NCI-H1092 (cell line): ENCODE measurements at places on chromosomes 2 and 18.

DNA sequence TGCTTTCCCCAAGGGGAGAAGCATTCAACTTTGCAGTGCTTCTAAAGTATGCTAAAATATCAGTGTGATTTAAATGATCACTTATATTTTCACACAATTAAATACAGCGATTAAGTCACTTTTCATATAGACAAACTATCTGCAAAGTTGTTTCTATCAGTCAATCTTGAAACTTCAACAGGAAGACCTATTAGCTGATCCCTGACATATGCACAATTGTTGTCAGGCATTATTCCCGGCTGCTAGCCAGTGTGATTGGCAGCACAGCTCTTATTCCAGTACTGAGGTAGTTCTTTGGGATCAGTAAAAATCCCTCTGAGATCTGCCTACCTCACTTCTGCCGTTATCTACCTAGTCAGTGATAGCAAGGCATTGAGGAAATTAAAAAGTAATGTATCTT is 629.5 kb downstream of the NR4A2 start:
- no peak for DNase-seq

DNA sequence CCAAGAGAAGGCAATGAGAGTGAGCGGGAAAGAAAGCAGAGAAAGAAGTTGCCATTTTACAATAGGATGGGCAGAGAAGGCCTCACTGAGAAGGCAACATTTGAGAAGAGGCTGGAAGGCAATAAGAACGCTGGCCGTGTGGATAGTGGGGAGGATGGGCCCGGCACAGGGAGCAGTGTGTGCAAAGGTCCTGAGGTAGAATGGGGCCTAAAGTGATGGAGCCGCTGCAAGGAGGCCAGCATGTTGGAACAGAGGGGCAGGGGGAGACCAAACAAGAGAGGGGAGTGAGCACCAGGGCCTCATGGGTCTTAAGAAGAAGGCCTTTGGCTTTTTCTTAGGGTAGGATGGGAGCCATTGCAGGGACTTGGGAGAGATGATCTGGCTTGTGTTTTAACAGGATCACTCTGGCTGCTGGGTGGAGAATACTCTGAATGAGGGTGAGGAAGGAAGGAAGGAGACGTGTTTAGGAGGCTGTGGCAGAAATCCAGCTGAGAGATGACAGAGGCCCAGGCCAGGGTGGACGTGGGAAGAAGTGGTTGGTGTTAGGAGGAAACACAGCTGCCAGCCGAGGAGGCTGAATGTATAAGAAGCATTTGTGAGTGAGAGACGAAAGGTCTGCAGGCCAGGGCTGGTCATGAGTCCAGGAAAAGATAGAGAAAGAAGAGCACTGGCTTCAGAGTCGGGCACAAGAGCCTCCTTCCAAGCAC is 159.8 kb downstream of the KLHL29 start:
- DNase-seq = no peak

- DNase-seq = no peak
These were observed 10.1 kb downstream of the PTPN18 start for GRCh38 chr2:130365963-130366362.

- no peak for DNase-seq
These were observed 289.3 kb downstream of the FSIP2 start for GRCh38 chr2:186027922-186028321.

GRCh38 chr2:22867973-22868372 is 517.0 kb upstream of the KLHL29 start:
- no peak for DNase-seq

- no peak for DNase-seq
These were observed 50.3 kb downstream of the SMAD7 start for GRCh38 chr18:48900469-48900868.

- no peak for DNase-seq
These were observed 9.8 kb downstream of the SNORC start for GRCh38 chr2:232879618-232880494.

DNA sequence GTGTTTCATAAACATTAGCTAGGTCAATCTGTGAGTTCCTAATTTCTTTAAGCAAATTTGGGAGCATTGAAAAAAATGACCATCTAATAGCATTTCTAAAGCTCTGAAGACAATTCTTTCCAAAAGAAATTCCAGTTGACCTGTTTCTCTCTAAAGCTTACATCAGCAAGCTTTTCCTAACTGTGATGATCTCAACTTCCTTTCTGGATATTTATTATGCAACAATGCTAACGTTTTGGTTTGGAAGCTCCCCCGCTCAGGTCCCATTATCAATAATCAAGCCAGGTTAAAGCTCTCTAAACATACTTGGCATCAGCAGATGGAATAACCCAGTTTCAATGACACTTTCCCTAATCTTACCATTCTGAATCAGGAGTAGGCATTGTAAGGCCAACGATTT is 196.3 kb upstream of the TANK start:
- no peak for DNase-seq

GRCh38 chr18:72530622-72531021 is 13.5 kb downstream of the CBLN2 start:
- DNase-seq = no peak

DNA sequence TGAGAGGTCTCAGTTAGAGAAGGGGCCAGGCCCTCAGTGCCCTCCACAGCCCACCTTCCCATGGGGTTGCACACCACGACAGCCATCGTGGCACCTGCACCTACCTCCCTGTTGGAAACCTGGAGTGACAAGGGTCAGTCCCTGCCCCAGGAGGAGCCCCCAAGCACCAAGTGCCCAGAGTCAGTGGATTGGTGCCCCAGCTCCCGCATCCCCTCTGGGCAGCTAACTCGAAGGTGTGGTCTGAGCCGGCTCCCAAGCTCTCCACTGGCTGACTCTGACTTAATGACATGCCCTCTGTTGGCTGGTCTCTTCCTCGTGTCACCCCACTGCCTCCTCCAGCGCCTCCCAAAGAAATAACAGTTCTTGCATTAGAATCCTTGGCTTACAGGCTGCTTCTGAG is 116.4 kb downstream of the NDUFA10 start:
- no peak for DNase-seq

GRCh38 chr2:29974086-29974485 is 52.7 kb upstream of the ALK start:
- no peak for DNase-seq

- no peak for DNase-seq
These were observed 100.2 kb upstream of the EPAS1 start for GRCh38 chr2:46196871-46197462.

- DNase-seq = peak; percentile 35
These were observed 4.6 kb downstream of the LOXL3 start for GRCh38 chr2:74548900-74549826.

- no peak for DNase-seq
These were observed 93.1 kb downstream of the INHBB start for GRCh38 chr2:120439067-120439368.

- peak; percentile 84 for DNase-seq
These were observed 1.4 kb upstream of the MALT1 start for GRCh38 chr18:58669731-58670378.

- DNase-seq = no peak
These were observed 156.9 kb downstream of the SETBP1 start for GRCh38 chr18:44837482-44838180.

GRCh38 chr2:22276696-22277095 is 1108.3 kb upstream of the KLHL29 start:
- no peak for DNase-seq

DNA sequence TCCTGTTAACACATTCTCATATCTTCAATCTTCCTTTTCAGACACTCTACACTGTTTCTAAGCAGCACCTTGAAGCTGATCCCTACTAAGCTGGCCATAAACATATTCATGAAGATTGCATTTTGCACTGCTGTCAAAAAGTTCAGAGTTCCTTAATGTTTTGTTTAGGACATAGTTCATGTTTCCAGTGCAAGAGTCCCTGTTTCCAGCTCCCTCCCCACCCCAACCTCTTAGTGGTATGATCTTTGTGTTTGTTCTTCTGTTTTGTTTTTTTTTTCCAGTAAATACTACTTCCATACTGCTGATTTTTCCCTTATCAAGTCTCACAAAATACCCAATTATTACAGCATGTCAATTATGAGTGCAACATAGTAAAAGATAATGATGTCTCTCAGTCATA is 4.1 kb upstream of the SLC40A1 start:
- no peak for DNase-seq

- no peak for DNase-seq
These were observed 33.9 kb downstream of the MAPRE2 start for GRCh38 chr18:35075132-35075531.

GRCh38 chr2:239588451-239589269 is 187.8 kb upstream of the HDAC4 start:
- DNase-seq = no peak

- no peak for DNase-seq
These were observed 146.1 kb downstream of the SEPTIN10 start for GRCh38 chr2:109467701-109468100.

GRCh38 chr2:158034198-158034866 is 67.3 kb upstream of the UPP2 start:
- peak; percentile 16 for DNase-seq

DNA sequence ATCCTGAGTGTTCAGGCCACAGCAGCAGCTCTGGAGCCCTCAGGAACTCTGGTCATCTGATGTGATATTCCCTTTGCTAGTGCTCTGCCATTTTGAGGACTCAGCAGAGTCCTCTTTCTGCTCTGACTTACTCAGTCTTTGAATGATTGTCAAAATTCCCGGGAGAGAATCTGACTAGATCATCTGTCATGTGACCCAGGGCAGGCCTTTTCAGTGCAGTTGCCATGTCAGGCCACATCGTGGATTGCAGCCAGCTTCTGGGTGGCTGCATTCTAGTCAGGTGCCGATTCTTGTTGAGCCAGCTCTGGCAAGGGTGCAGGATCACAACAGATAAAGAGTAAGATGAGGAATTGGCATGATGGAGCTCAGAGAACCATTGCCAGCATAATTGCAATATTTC is 795.6 kb downstream of the CPS1 start:
- DNase-seq = peak; percentile 4

GRCh38 chr18:363301-364085 is 95.6 kb upstream of the THOC1 start:
- no peak for DNase-seq

DNA sequence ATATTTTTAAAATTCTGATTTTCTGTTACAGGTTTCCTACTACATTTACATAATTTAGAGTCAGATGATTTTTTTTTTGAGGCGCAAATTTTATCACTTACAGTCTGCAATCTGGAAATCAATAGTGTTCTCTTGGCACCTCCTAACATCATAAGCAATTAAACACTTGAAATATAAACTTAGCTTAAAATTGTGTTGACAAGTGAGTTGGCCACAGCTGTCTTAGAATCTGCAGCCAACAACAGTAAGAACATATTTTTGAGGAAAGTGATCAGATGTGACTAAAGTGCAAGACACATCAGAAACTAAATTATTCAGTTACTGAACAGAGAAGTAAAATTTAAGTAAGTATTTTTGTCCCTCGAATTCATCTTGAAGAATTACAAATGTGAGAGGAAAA is 726.7 kb upstream of the LRATD1 start:
- no peak for DNase-seq

GRCh38 chr2:39735648-39736047 is 43.4 kb downstream of the THUMPD2 start:
- DNase-seq = no peak

DNA sequence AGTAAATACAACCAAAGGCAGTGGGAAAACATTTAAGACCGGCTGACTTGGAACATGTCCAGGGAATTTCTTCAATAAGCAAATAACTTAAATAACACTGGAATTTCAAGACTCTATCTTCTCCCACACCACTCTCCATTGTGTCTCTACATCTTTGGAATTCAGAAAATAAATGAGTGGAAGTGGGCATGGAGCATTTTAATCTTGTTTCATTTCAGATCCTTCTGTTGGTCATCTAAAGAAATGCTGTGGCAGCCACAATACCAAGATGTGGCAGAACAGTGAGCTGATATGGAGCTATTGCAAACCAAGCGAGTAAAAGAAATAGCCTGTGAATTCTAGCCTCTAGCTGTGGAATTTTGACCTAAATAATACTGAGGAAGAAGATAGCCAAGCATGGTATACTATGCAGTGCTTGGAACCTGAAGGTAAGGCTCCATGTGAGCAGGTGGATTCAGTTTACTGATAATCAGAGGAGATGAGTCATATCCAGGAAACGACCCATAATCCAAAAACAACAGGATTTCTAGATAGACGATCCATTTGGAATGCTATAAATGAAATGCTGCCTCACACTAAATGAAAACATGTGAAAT is 157.1 kb upstream of the SCN7A start:
- DNase-seq = no peak

DNA sequence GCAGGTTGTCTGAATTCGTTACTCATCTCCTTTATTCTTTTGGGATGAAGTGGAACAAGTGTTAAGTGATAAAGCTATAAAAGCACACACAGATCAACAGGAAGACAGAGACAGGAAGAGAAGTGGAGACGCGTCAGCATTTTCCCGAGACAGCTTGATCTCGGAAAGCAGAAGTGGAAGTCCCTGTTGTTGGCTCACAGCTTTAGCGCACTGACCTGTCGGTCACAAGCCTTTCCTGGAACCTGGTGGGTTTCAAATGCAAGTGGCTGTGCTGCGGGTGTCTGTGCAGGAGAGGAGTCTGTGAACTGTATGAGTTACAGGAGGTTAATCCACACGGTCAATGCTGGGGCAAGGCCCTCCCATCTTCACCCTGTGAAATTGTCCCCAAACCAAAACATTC is 116.6 kb upstream of the PELI1 start:
- no peak for DNase-seq

- no peak for DNase-seq
These were observed 193.3 kb downstream of the ANKRD30B start for GRCh38 chr18:14941256-14941655.

DNA sequence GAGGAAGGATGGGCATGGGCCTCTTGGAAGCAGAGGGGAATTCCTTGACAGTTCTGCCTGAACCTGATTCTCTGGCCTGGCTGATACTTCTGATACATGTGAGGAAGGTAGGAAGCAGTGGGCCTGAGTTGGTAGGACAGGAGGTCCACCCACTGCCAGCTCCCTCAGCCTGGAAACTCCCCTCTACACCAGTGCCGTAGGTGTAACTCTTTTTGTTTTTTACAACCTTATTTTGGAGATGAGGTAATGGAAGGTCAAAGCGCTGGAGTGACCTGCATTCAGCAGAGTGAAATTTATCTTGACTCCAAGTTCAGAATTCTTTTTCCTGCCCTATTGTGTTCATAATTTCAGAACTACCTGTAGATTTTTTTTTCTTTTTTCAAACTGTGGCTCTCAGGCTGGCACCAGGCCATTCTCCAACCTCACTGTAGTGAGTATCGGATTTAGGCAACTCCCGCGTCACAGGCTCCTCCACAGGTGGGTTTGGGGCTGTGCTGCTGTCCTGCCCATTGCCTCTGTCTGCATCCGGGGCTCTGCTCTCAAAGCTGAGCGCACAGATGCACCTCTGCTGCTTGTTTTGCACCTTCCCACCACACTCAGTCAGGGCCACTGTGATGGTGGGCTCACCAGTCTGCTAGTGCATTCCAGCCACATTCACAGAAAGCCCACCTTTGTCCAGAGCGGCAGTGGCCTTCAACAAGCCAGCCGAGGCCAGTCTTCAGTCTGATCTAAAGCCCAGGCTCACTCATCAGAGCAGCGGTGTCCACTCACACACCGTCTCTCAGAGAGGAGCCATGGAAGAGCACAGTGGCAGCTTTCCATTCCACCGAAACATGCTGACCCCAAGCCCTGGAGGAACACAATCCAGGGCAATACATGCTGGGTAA is 87.2 kb downstream of the UXS1 start:
- no peak for DNase-seq
